ENCODE measurements at places on chromosomes 2 and 18.

- DNase-seq: no peak
Measured at GRCh38 chr2:48137829-48138228, 231.5 kb upstream of the FBXO11 start.

DNA sequence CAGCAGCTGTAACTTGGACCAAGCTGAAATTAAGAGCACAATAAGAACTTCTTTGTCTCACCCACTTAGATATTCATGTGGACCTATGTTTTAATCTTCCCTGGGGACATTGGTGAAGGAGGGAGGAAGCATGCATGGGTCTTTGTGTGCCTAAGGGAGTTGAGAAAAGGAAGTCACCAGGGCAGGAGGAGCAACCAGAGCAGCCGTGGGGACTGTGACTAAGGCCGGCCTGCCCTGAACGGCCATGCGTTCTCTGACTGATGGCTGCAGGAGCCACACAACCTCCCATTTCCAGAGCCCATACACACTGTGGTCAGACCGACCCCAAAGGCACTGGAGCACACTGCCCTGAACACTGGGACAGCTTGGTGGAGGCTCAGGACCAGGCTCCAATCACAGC is 43.7 kb upstream of the SLC35G4 start:
- DNase-seq: no peak

DNA sequence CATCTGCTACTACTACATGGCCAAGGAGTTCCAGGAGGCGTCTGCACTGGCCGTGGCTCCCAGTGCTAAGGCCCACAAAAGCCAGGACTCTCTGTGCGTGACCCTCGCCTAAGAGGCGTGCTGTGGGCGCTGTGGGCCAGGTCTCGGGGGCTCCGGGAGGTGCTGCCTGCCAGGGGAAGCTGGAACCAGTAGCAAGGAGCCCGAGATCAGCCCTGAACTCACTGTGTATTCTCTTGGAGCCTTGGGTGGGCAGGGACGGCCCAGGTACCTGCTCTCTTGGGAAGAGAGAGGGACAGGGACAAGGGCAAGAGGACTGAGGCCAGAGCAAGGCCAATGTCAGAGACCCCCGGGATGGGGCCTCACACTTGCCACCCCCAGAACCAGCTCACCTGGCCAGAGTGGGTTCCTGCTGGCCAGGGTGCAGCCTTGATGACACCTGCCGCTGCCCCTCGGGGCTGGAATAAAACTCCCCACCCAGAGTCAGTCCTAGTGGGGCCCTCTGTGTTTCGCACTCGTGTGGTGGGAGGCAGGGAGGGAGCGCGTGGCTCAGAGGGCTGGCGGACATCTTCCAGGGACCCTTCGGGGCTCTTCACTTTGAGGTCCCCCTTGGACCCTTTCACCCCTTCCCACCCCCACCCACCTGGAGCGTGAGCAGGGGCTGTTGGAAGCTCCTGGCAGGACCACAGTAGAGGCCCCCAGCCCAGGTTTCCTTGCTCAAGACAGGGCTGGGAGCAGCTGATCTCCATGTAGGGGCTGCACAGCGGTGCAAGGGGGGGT is 5.7 kb downstream of the GPR35 start:
- DNase-seq: peak; percentile 9

- DNase-seq: no peak
Measured at GRCh38 chr2:83866211-83866610, 592.9 kb downstream of the SUCLG1 start.

DNA sequence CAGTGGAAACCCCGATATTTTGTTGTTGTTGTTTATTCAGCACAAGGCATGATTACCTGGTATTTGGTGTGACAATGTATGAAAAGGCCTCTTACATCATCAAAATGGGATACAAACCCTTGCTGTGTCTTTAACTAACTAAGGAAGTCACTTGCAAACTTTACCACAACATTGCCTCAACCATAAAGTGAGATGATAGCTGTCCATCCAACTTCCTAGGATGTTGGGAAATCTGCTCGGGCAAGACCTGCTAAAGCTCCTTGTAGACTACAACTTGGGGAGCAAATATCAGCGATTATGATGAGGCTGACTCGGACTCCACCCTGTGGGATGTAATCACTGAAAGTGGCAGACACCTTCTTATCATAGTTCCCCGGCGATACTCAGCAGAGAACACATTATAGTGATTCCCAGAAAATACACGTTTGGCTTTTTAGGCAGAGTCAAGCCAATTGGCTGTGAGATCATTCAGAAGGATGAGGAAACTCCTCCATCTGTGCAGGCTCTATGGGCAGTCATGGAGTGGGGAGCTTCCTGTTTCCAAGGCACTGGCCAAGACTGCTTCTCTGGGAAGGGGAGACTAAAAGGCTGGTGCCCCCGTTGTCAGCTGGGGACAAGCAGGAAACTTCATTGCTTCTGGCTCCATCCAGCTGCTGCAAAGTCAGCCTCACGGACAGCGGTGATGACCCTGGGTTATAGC is 289.0 kb downstream of the RNF144A start:
- no peak for DNase-seq

DNA sequence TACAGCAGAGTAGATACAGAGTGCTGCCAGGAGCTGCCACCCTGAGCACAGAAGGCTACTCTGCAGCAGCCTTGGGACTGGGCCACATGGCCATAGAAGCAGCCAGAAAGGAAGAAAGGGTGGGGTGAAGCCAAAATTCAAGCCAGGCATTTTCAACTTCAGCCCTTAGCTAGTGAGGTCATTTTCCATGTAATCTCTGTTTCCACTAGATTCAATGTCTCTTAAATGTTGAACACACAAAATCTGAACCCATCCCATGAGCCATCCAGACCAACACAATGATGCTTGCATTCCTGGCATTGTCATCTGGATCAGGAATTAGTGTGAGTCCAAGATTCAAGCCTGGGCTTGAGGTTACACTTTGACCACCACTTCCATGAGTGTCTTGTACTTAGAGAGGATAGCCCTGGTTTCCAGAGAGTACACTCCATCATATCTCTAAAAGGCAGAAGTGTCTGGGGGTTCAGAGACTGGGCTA is 243.6 kb downstream of the OSR1 start:
- no peak for DNase-seq

GRCh38 chr2:36329746-36330472 is 25.7 kb upstream of the CRIM1 start:
- DNase-seq: no peak

DNA sequence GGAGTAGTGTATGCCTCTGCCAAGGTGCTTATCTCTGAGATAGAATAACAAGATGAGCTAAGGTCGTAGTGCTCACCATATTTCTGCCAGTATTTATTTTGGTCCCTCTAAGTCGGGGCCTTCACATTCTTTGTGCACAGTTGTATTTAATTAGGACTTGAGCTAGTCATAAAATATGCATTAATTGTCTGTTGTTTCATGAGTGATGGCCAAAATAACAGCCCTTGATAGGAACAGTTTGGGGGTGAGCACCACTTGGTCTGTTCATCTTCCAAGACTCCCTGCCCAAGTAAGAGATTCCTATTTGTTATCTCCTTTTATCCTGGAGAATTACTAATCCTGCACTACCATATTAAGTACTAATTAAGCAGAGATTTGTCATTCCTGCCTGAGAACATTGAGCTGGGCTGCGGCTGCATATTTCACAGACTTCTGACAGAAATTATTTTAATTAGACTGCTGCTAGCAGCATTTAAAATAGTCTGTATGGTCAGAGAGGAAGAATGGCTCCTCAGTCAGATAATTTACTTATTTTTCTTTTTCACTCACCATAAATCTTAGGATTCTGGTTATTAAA is 435.1 kb downstream of the MTX2 start:
- DNase-seq: peak; percentile 35

DNA sequence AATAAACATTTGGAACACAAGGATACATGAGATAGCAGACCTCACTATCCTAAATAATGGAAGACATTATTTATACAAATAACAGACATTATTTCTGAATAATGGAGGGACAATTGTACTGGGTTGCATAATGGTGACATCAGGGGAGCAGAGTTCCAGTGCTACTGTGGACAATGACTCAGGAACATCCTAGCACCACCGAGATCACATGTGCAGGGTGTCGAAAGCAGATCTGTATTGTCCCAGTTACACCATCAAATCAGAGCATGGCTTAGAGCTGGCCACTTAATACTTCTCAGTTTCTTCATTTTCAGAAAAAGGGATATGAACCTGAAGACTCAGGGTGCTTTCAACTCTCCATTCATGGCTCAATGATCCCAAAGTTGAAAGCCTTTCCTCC is 249.1 kb upstream of the RBMS1 start:
- DNase-seq: no peak

DNA sequence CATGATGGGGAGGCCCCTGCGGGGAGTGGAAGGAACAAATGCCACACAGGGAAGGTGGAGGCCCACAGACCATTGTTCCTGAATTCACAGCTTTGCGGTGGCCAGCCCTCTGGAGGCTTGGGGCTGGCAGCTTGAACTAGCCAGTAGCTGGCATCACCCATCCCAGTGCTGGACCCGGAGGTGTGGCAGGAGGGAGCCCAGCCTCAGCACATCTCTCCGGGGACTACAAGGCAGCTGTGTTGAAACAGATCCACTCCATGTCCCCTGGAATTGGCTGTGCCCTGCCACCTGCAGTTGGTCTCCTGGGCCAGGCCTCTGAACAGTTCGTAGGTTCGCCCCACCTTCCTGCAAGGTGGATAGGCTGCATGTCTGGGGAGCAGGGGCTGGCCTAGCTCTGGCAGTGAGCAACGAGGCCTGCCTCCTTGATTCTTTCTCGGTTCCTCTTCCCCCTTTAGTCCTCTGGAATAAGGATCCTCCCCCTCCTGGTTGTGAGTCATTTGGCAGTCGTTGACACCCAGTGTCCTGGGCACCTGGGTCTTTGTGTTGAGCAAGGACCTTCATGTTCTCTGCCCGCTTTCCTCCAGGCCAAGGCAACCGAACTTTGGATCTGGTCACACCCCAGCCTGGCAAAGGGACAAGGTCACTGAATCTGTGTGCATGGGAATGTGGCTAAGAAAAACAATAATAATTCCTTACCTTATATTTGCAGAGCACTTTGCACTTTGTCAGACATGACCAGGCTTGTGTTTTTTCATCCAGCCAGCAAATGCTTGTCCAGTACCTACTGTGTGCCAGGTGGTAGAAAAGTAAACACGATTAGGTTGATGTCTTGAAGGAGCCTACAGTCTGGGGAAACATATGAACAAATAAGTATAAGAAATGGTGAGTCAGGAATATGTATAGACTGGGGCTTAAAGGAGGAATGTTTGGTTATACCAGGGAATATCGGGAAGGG is 55.0 kb upstream of the MCFD2 start:
- no peak for DNase-seq

GRCh38 chr2:200405599-200406298 is 99.3 kb downstream of the SPATS2L start:
- peak; percentile 34 for DNase-seq

- no peak for DNase-seq
Measured at GRCh38 chr18:62420513-62421209, 95.6 kb downstream of the TNFRSF11A start.

DNA sequence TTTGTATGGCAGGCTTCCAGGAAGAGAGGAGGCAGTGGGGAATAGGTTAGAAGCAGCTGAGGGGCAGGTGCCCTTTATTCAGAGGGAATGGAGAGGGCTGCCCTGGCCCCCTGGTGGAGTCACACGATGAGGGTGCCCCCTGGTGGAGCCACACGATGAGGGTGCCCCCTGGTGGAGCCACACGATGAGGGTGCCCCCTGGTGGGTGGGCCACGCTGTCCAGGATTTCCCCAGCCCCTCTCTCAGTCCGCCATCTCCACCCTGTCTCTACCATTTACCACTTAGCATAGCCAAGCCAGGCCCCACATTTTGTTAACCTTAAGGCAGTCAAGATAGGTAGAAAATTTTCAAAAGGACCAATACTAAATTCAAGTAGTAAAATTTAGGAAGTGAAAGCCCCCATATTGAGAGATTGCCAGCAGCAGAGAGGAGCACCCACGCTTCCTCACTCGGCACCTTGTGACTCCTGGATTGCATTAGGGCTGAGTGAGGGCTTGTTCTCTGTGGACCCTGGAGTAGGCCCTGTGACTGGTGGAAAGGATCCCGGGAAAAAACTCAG is 10.4 kb upstream of the FAM228A start:
- peak; percentile 82 for DNase-seq

DNA sequence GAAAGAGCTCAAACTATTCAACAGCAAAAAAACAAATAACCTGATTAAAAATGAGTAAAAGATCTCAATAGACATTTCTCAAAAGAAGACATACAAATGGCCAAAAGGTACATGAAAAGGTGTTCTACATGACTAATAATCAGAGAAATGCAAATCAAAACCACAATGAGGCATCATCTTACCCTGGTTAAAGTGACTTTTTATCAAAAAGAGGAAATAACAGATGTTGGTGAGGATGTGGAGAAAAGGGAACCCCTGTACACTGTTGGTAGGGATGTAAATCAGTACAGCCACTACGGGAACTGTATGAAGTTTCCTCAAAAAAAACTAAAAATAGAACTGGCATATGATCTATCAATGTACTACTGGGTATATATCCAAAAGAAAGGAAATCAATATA is 39.8 kb upstream of the TMEM163 start:
- no peak for DNase-seq

DNA sequence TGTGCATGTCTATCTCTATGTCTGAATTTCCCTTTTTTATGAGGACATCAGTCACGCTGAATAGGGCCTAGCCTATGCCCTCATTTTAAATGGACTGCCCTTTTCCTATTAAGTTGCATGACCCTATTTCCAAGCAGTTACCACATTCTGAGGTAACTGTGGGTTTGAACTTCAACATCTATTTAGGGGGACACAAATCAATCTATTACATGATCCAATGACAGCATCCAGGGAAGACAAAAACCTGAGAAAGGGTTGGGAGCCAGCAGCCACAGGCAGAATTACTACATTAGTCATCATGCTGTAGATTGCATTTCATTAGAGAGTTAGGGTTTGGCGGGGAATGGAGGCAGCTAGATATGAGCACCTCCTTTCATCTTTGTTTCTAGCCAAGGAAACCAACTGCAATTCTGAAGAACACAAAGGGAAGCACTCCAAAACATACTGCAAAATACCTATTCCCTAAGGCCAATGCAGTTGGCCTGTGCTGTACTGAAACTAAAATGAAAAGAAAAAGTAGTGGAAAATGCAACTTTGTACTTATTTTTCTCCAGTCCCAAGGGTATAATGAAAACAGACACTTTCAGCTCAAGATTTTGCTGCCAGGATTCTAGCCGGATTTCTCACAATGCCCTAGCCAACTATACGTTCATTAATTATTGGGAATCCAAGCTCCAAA is 40.4 kb upstream of the C1D start:
- no peak for DNase-seq

DNA sequence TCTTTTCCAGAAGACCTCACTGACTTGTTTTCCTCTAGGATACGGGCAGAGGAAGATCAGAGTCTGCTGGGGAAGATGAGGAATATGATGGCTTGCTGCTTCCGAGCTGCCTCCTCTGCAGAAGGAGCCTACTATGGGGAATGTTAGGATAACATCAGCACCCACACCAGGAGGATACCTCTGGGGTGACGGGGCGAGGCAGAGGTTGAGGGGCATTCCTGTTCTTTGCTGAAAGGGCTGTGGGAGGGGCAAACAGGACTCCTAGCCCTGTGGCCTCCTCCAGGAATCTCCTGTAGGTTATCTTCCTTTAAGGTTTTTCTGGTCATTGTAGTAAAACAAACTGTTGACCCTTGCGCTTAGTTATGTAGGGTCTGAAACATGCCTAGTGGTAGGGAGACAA is 102.5 kb downstream of the CRIM1 start:
- DNase-seq: no peak

GRCh38 chr2:63530704-63531279 is 57.5 kb downstream of the WDPCP start:
- no peak for DNase-seq

GRCh38 chr2:27489118-27489497 is 435 bp downstream of the IFT172 start:
- DNase-seq: peak; percentile 37

Measured in D341Med (cell line).